Cardiac ventricle fibroblast (primary cell): ENCODE measurements at places on chromosomes 3 and 15. TPM values are rescaled to one million over a fixed set of nuclear protein-coding genes. Genes with fewer than 3 reads are reported as not detected.

TNNC1 gene
- total RNA-seq, result 0.31 TPM in 1 of 2 replicates, not detected in the other

FAM107A gene
- 1.2 TPM in 2 replicates for total RNA-seq

GOLGA8N gene
- total RNA-seq, result 3.5 and 3.6 TPM in 2 replicates

BNC1 gene
- total RNA-seq, result 0.68 and 1.2 TPM in 2 replicates

IL20RB gene
- 0.44 and 0.64 TPM in 2 replicates for total RNA-seq

SLC22A14 gene
- total RNA-seq, result not detected in 2 replicates

TMEM158 gene
- 17.2 and 18.3 TPM in 2 replicates for total RNA-seq

PSTPIP1 gene
- total RNA-seq, result not detected in 2 replicates

KBTBD13 gene
- total RNA-seq, result not detected in 2 replicates

NOX5 gene
- 0.10 and 0.87 TPM in 2 replicates for total RNA-seq

NANOGP8 gene
- not detected in 2 replicates for total RNA-seq

FOXB1 gene
- total RNA-seq, result not detected in 2 replicates

SLC25A38 gene
- 28.5 and 30.5 TPM in 2 replicates for total RNA-seq

HEG1 gene
- 145 and 149 TPM in 2 replicates for total RNA-seq

PCOLCE2 gene
- total RNA-seq, result 65.1 and 68.1 TPM in 2 replicates

PLXNA1 gene
- total RNA-seq, result 33.6 and 34.7 TPM in 2 replicates

FBXW12 gene
- total RNA-seq, result not detected in 2 replicates
